Airway epithelial cell (primary cell): ENCODE measurements at places on chromosomes 1 and 21. TPM values are rescaled to one million over a fixed set of nuclear protein-coding genes. Genes with fewer than 3 reads are reported as not detected.

Gene CFAP74
- 0.07 TPM in 1 of 2 replicates, not detected in the other for total RNA-seq

Gene HRNR
- total RNA-seq, result under 0.01 TPM in 1 of 2 replicates, not detected in the other

Gene ZBED6
- 2.7 and 9.7 TPM in 2 replicates for total RNA-seq

Gene ZNF683
- total RNA-seq, result not detected in 2 replicates

Gene RUNX3
- total RNA-seq, result 2.2 and 4.6 TPM in 2 replicates

Gene RCC2
- 103 and 107 TPM in 2 replicates for total RNA-seq

Gene KCNK1
- 9.0 and 13.4 TPM in 2 replicates for total RNA-seq

Gene ATF6
- total RNA-seq, result 12.4 and 17.0 TPM in 2 replicates

Gene PM20D1
- total RNA-seq, result not detected in 2 replicates

Gene TAS1R3
- 0.05 and 0.07 TPM in 2 replicates for total RNA-seq

Gene CLCA4
- 3.1 and 6.5 TPM in 2 replicates for total RNA-seq

Gene LRRC38
- total RNA-seq, result not detected in 2 replicates

Gene SMIM1
- 0.79 and 3.6 TPM in 2 replicates for total RNA-seq
